ENCODE measurements at places on chromosomes 5 and 9. TPM values are rescaled to one million over a fixed set of nuclear protein-coding genes. Genes with fewer than 3 reads are reported as not detected.

The COMMD10 gene
- 22.6 TPM for total RNA-seq

The TUSC1 gene
- 7.4 TPM for total RNA-seq

The SLC4A9 gene
- not detected for total RNA-seq

The AMACR gene
- total RNA-seq = 9.9 TPM

The IL13 gene
- not detected for total RNA-seq

The MORN5 gene
- total RNA-seq = not detected

The FOXD1 gene
- 2.1 TPM for total RNA-seq

The EQTN gene
- not detected for total RNA-seq

The TOR1B gene
- 34.0 TPM for total RNA-seq

The RNF183 gene
- total RNA-seq = not detected

The ATG10 gene
- 5.4 TPM for total RNA-seq

The TOR4A gene
- total RNA-seq = 15.6 TPM

The MATR3 gene
- total RNA-seq = 153 TPM

The PRSS3 gene
- 8.1 TPM for total RNA-seq

The TEX48 gene
- not detected for total RNA-seq

The FOXD4L4 gene
- total RNA-seq = 0.97 TPM

The IFNB1 gene
- not detected for total RNA-seq

The BTNL8 gene
- not detected for total RNA-seq

The HARS2 gene
- total RNA-seq = 25.1 TPM

The FOXE1 gene
- not detected for total RNA-seq

The TAF11L12 gene
- total RNA-seq = not detected

The DMRT3 gene
- not detected for total RNA-seq

The TRPM6 gene
- 0.32 TPM for total RNA-seq

The MRPL50 gene
- total RNA-seq = 7.8 TPM

Measured in cardiac atrium fibroblast (primary cell).